Activated CD8-positive, alpha-beta memory T cell treated with anti-CD3 and anti-CD28 coated beads, Interleukin-2, amount 50 U/mL, for 48 hours (primary cell): ENCODE measurements at places on chromosomes 16 and 17.

GRCh38 chr16:88826070-88826840, 14.5 kb upstream of the APRT start:
- DNase-seq, result no peak

GRCh38 chr16:14240219-14240843, 169.2 kb downstream of the MRTFB start:
- DNase-seq, result no peak

DNA sequence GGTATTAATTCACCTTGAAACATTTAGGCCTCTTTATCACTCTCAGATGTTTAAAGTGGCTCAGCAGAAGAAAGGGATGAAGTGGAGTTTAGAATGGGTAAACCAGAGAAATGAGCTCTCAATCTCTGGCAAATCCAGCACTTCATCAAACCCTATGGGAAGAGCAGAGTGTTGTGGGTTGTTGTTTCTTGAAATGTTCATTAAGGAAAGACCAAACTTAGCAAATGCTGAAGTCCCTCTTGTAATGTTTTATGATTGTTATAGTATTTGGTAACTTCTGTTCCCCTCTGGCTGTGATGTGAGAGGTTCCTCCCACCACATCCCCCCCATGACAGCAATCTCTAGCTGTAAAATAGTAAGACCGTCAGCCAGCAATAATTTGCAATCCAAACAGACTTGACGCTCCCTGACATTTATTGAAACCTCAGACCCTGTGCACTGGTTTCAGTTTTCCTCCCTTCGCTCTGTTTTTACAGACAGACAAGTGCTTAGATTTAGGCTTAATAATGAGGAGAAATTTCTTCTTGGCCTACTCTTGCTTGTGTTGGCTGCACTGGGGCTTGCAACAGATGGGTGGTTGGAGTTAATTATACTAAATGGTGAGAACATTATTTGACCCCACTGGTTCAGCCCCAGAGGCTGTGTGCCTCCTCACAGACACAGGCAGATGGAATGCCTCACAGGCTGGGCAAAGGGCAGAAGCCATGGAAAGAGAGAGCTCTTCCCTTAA, 609.4 kb upstream of the SOX9 start:
- no peak for DNase-seq

GRCh38 chr16:68776821-68777485, 39.9 kb downstream of the CDH1 start:
- no peak for DNase-seq

- DNase-seq, result no peak
Observed at GRCh38 chr16:72961115-72961832, 86.7 kb downstream of the ZFHX3 start.

GRCh38 chr16:87918866-87919680, 17.3 kb downstream of the CA5A start:
- DNase-seq, result no peak

DNA sequence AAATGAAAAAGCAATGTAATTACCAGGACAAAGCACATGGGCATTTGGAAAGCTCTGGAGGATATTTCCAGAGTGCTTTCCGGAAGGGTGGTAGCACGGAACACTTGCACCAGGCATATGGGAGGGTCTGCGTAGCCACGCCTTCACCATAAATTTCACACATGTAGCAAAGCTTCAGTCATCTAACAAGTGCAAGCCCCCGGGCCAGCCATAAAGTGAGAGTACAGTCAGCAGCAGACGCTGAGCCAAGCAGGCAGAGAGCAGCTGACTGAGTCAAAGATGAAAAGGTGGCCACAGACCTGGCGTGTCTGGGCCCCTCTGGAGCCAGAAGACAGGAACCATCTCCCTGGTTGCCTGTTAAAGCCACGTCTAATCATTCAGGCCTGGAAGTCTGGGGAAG, 130.6 kb downstream of the SEC14L1 start:
- no peak for DNase-seq

DNA sequence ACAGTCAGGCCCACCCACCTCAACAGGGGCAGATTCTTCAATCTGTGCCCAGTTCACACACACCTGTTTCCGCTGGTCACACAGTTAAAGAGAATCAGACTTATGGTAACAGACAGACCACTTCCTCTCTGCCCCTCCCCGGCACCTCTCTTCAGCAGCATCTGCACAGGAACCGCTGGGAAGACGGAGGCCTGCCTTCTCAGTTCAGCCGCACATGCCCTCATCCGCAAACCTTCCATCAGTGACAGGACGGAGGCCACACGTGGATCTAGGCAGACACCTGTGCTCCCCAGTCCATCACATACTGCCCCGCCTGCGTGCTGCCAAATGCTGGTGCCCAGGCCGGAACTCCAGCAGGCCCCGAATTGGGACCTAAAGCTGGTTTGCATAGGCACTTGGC, 10.3 kb downstream of the PHB1 start:
- DNase-seq, result no peak

GRCh38 chr16:58393138-58393504, 850 bp downstream of the GINS3 start:
- no peak for DNase-seq

- DNase-seq, result no peak
Observed at GRCh38 chr16:17244872-17245551, 225.7 kb downstream of the XYLT1 start.

- DNase-seq, result no peak
Observed at GRCh38 chr16:77112746-77113145, 78.2 kb upstream of the MON1B start.

- DNase-seq, result no peak
Observed at GRCh38 chr17:11786711-11787438, 188.6 kb downstream of the DNAH9 start.

GRCh38 chr16:29947897-29948296, 14.0 kb upstream of the TMEM219 start:
- no peak for DNase-seq

- DNase-seq, result no peak
Observed at GRCh38 chr16:1691956-1692355, 13.9 kb downstream of the JPT2 start.

DNA sequence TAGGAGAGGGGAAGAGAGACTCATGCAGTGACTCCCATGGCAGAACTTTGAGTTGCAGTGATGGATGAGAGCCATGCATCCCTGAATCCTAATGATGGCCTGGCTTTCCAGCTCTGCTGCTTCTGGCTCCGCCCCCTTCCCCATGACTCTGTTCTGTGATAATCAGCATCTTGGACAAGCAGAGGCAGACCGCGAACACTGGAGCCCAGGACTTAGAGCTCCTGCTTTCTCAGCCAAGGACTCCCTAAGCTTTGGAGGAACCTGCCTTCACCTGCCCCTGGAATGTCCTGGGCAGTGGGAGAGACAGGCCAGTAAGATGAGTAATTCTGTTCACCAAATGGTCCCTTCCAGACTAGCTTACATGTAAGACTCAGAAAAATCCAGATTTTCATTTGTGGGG, 12.5 kb downstream of the CCDC92B start:
- no peak for DNase-seq

DNA sequence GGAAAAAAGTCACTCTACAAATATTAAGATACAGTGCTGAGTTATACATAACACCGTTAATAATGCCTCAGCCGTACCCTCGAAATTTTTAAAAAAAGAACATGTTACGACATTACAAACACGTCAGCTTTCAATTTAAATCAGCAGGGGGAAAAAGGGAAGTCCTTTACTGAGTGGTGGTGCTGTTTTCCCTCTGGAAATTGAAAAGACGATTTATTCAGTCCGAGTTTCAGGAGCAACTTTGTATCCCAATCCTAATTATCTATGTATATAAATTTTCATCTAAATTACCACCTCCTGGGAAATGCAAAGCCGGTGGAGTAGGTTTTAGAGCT, 1.3 kb downstream of the NETO2 start:
- no peak for DNase-seq

DNA sequence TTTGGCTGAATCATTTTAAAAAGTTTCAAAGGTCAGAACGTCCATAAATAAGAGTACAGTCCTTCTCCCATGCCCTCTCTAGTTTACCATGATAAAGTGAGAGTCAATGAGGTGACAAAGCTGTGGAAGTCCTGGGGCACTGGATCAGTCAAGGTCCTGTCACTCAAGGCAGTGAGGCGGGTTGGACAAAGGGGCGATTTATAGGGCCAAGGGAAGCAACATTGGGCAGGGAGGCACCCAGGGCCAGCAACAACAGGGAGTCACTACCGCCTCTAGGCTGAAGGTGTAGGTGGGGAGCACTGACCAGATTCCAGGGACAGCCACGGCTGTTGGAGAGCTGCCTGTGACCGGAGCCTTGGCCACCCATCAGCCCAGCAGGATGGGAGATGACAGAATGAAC, 28.6 kb upstream of the DYNLL2 start:
- DNase-seq, result no peak

DNA sequence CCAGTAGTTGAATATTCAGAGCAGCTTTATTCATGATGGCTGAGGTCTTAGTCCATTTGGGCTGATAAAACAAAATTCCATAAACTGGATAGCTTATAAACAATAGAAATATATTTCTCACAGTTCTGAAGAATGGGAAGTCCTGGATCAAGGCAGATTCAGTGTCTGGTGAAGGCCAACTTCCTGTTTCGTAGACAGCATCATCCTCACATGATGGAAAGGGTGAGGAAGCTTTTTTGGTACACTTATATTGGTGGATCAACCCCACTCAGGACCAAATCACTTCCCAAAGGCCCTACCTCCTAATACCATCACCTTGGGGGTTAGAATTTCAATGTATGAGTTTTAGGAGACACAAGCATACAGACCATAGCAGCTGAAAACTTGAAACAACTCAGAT, 224.2 kb downstream of the CYB561 start:
- no peak for DNase-seq

GRCh38 chr16:17885659-17886207, 415.0 kb upstream of the XYLT1 start:
- DNase-seq, result no peak

GRCh38 chr16:88754912-88755744, 29.9 kb downstream of the PIEZO1 start:
- no peak for DNase-seq

DNA sequence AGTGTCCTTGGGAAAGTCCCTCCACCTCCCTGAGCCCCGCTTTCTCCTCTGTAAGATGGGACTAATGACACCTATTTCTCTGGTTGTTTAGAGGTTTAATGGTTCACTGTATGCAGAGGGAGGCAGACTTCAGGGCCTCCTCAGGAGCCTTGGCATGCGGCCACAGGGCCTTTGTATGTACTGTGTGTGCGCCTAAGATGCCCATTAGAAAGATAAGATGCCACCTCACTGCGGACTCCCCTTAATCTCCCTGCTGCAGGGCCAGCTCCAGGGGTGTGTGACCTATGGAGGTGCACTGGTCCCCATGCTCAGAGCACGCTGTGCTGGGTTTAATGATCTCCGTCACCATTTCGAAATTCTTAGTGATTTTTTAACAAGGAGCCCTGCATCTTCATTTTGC, 59.3 kb downstream of the TMEM235 start:
- DNase-seq, result no peak

DNA sequence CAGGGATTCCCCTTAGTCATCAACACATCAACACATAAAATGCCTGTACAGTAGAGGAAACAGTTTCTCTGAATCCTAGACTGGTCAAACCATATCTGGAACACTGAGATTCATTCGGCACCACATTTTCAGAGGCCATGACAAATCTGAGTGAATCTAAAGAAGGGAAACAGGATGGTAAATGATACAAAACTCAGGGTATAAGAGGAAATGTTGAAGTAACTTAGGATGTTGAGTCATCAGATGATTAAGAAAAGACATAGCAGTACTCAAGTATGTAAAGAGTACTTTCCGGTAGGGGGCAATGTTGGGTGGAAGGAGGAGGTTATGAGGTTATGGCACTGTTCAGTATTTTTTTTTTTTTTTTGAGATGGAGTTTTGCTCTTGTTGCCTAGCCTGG, 358.5 kb upstream of the PMFBP1 start:
- DNase-seq, result no peak

DNA sequence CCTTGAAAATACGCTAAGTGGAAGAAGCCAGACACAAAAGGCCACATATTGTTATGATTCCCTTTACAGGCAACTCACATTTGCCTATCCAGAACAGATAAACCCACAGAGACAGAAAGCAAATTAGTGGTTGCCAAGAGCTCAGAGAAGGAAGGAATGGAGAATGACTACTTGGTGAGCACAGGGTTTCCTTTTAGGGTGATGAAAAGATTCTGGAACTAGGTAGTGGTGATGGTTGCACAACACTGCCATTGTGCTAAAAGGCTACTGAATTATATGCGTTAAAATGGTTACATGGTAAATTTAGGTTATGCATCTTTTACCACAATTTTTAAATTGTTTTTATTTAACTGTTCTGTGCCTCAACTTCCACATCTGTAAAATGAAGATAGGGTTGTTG, 4.4 kb downstream of the COPRS start:
- no peak for DNase-seq

GRCh38 chr16:10763456-10763855, 19.8 kb downstream of the NUBP1 start:
- DNase-seq, result no peak

GRCh38 chr17:37774504-37774903, 29.6 kb upstream of the HNF1B start:
- no peak for DNase-seq

DNA sequence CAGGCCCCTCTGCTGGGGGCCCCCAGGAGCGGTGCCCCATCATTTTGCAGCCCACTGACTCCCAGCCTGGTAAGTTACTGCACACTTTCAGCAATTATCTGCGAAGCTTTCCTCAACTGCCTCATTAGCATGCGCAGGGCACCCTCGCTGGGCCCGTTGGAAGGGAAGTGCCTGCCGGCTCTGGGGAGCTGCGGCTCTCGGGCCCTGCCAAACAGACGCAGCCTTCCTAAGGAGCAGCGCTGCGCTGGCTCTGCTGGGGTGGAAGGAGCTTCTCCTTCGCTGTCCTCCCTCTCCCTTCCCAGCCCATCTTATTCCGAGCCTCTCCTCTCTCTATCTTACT, 71.0 kb downstream of the RBBP6 start:
- DNase-seq, result peak; percentile 60

DNA sequence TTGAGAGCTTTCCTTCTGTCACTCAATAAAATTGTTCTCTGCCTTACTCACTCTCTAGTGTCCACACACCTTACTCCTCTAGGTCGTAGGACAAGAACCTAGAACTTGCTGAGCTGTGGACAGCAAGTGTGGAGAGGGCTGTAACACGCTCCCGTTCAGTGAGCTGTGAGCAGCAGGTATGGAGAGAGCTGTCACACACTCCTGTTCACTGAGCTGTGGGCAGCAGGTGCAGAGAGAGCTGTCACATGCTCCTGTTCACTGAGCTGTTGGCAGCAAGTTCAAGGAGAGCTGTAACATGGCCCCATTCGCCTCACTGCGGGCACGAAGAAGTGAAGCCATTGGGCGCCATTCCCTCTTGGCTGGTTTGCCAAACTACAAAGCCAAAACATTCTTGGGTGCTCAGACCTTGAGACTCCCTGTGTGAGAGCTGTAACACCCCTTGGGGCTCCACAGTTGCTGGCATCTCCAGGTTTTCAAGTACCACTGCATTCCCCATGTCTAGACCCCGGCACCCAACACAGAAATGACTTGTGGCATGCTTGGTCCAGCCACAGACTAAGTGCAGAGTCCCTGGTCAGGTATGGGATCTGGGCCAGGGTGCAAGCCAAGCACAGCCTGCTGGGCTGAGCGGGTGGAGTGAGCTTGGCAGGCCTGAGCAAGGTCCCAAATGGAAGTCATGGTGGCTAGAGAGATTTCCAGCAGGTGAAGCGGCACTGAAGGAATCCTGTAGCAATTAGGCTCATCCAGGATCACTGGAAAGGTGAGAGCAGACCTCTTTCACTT, 608.0 kb upstream of the CDH8 start:
- no peak for DNase-seq

- DNase-seq, result no peak
Observed at GRCh38 chr16:28987170-28987853, 2.5 kb downstream of the LAT start.
